ENCODE measurements at places on chromosomes 5 and 9.

- no peak for DNase-seq
Measured at GRCh38 chr9:101915482-101915881, 177.0 kb upstream of the GRIN3A start.

- DNase-seq: no peak
Measured at GRCh38 chr5:97004423-97005060, 68.7 kb downstream of the LNPEP start.

GRCh38 chr9:89869793-89870580 is 265.2 kb downstream of the GADD45G start:
- DNase-seq: no peak

DNA sequence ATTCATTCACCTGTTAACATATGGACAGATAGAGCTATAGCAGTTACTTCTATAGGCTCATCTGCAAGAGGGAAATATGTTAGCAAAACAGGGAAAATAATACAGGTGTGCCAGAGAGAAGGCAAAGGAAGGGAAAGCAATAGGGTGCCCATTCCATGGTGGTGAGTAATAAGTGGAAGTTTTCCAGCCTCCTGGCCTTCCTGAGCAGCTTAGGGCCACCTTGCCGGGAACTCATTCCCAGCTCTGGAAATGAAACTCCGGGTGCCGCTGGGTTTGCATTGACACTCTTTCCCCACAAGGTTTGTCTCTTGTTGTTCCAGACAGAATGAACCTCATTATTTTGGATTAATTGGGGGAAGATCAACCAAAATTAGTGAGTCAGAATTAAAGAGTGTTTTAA is 58.4 kb downstream of the SLC1A3 start:
- DNase-seq: no peak

DNA sequence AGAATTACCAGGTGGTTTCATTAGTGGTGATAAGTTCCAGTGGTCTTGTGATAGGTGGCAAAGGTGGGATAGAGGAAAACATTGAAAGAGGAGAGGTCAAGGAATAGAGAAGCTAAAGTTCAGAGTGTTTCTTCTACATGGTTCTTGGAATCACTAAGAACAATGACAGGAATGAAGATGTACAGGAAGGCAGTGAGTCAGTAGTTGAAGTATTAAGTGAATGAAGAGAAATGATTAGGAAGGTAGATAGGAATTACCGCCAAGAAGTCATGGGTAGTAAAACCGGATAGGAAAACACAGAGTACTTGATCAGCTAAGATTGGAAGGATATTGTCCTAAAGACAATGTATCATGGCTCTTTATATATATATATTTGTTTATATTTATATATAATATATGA is 37.9 kb upstream of the RASA1 start:
- DNase-seq: no peak

DNA sequence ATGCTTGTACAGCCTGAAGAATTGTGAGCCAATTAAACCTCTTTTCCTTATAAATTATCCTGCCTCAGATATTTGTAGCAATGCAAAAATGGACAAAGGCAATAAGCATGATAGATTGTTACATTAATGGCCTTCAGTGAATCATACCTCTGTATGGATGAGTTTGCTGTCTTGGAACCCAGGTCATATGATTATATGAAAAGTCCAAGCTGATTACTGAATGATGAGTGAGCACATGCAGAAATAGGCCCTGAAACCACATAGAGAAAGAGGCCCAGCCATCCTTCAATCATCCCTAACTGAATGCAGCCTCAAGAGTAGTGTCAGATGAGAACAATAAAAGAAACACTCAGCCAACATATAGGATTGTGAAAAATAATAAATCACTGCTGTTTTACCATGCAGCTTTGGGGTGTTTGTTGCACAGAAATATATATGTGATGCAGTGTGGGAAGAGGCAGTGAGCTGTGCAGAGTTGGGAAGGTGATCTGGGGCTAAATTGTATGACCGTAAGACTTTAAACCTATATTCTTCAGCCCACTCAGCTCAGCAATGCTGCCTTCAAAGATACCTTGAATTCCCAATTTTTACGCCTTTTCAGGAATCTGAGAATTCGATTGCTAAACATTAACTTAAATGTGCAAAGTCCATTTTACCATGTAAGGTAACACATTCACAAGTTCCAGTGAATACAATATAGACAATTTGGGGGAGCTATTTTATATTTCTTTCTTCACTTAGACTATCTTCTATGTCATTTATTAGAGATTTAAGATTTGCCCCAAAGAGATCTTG is 36.3 kb upstream of the SHISAL2B start:
- no peak for DNase-seq

- no peak for DNase-seq
Measured at GRCh38 chr5:122951658-122952057, 84.9 kb downstream of the PPIC start.

- no peak for DNase-seq
Measured at GRCh38 chr5:179596421-179596820, 27.1 kb downstream of the HNRNPH1 start.

DNA sequence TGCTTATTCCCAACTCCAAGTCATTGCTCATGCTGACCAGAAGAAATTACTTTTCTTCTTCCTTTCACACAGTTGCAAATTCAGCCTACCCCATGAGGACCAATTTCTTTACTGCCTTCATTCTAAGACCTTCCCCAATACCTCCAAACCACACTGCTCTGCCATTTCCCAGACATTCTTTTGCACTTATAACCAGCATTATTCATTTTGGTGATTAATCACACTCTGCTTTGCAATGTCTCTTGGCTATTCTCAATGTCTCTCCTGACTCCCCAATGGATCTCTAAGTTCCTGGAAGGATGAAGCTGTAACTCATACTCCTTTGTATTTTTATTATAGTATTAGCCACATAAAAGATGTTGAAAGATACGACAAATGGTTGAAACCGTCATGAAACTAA is 105.7 kb upstream of the RANBP3L start:
- DNase-seq: no peak

DNA sequence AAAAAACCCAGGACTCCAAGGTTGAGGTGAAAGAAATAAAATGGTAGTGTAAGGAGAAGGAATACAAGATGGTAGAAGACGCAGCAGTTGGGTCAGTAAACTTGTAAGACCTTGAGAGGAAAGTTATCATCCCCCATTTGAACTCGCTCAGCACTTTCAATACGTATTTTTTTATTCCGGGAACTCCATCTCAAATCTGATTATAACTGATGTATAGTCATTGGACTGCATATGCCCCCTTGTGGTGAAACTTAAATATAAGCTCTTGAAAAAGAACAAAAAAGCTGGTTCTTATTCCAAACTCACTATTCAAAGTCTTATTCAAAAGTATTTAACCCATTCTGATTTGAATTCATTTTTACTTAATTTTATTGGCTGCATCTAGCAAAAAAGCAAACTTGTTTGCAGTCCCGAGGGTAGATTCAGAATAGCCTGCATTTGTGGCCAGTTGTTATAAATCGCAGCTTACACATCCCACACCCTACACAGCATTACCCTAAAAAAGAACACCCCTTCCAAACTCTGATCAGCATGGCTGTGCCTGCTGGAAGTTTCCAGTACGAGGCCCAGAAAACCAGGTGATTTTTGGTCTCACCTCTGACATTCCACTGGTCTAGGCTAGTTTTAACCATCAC is 118.0 kb downstream of the ESM1 start:
- peak; percentile 26 for DNase-seq

GRCh38 chr5:77952636-77953212 is 176.6 kb upstream of the TBCA start:
- DNase-seq: no peak

GRCh38 chr5:130884023-130884422 is 281.0 kb downstream of the HINT1 start:
- no peak for DNase-seq

DNA sequence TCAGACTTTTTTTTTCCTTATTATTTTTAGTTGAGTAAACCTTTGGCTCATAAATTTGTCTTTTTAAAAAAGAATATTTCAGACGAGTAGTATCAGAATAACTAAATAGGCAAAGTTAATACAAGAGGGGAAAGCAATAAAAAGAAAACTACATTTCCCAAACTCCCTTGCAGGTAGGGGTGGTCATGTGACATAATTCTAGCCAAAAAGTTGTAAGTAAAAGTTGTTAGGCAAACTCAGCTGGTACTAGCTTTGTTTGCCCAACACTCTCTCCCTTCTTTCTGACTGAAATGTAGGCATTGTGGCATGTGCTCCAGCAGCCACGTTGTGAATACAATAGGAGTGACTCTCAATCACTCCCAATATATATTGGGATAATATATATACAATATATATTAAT is 20.9 kb downstream of the GIN1 start:
- no peak for DNase-seq

DNA sequence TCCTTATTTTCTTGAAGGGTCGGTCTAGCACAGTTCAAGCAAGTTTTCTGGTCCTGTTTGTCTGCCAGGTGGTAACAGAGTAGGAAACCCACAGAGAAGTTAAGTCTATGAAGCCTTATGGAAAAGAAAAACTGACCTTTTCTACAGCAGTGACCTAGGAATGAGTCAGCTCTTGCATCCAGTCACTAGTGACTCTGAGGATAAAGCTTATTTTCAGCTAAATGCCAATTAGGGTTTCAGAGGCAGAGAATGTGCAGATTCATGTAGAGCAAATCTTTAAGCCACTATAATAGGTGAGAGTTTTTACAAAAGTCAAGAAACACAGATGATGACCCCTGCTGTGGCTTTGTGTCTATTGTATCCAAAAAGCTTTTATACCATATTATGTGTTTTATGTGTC is 100.7 kb downstream of the CWC27 start:
- DNase-seq: no peak

GRCh38 chr9:83981126-83981871 is 694 bp downstream of the RMI1 start:
- peak; percentile 33 for DNase-seq

GRCh38 chr9:119841016-119841415 is 471.8 kb upstream of the BRINP1 start:
- no peak for DNase-seq

GRCh38 chr5:168658394-168658793 is 79.2 kb upstream of the PANK3 start:
- no peak for DNase-seq

DNA sequence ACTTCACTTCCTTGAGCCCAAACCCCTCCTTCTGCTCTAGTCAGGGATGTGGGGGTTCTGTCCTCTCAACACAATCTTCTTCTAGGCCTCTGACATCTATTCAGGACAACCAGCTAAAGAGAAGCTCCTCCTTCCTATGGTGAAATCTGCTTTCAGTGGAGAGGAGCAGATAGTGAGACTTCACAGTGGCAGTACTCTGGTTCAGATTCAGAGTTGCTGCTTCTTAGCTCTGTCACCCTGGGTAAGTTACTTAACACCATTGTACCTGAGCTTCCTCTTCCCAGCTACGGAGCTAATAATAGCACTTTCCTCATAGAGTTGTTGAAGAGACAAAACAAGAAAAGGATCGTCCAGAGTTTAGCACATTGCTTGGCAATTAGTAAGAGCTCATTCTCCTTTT is 77.3 kb upstream of the LARP1 start:
- no peak for DNase-seq

GRCh38 chr9:35108461-35108860 is 5.5 kb upstream of the STOML2 start:
- DNase-seq: no peak

DNA sequence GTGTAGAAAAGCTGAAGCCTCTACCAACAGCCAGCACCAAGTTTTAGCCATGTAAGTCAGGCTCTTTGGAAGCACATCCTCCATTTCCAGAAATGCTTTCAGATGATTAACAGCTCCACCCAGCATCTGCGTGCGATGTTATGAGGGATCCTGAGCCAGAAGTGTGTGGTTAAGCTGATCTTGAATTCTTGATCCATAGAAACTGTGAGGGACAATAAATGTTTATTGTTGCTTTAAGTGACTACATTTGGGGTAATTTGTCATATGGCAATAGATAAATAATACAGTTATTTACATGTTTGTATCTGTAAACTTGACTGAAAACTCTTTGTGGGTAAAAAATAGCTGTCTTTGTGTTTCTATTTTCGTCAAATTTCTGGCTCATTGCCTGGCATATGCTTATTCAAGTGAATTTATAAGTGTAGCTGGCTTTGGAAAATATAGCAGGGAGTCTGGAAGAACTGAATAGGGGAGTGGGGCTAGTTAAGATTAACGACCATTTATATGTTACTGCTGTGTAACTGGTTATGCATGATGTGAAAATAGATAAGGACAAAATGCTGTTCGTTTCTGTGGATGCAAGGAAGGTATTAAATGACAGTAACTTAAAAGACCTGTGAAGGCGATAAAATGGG is 234.1 kb downstream of the LRRC70 start:
- DNase-seq: no peak

GRCh38 chr5:168135897-168136296 is 155.5 kb upstream of the WWC1 start:
- no peak for DNase-seq

DNA sequence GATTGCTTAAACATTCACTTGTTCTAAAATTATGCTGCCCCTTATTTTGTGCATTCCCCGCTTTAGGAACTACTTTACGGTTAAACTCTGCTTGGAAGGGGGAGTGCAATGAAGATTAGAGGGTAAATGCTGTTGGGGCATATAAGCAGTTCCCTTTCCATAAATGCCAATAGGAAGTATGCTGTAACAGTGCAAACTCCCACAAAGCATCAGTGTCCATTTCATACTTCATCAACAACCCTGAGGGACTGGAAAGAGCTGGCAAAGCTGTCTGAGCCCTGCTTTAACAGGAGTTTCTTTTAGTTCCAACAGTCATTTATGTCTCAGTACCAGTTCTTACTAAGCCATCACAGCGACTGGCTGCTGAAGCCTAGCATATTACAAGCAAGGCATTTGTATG is 1.8 kb downstream of the ACTL7A start:
- DNase-seq: no peak

- no peak for DNase-seq
Measured at GRCh38 chr9:37464006-37464405, 1.2 kb downstream of the ZBTB5 start.

All from activated CD4-positive, alpha-beta T cell treated with anti-CD3 and anti-CD28 coated beads, Interleukin-2, amount 10 ng/mL, durations not matched to agents 7 days and 5 days (primary cell).